Aorta (tissue), 5 donors: ENCODE measurements at places on chromosomes 5 and 9. TPM values are rescaled to one million over a fixed set of nuclear protein-coding genes. Genes with fewer than 3 reads are reported as not detected.
A peak's percentile ranks its signal among the peaks of the same experiment; 100 is the strongest.

CSF1R gene
- 35.3 TPM for total RNA-seq

PNPLA7 gene
- total RNA-seq, result 7.6 TPM

DNA sequence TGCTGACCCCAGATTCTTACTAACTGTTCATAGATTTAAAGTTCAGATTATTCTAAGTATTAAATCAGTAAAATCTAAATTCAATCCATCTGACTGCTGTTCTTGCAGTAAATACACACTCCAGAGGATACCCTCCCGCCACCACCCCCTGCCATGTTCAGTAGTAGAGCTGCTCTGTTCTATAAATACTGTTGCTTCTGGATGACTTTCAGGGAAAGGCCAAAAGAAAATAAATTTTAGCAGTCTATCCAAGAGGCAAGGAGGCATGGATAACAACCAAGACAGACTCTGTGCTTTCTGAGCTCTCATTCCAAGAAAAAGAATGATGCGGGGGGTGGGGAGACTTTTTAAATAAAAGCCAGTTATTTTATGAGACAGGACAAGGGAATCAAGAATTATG lies 115.1 kb downstream of the ADAMTS6 start:
- H3K4me1 ChIP-seq, result peaks cover 3% of the 10 kb centered on the region
- no peak overlapping the region for H3K27ac ChIP-seq
- H3K4me3 ChIP-seq, result no peak overlapping the region
- no peaks in the 10 kb centered on the region for H3K27me3 ChIP-seq
- H3K36me3 ChIP-seq, result no peaks in the 10 kb centered on the region

ARPC5L gene
- 24.4 TPM for total RNA-seq

COX7C gene
- 330 TPM for total RNA-seq

PCDHB12 gene
- total RNA-seq, result 5.7 TPM

DNA sequence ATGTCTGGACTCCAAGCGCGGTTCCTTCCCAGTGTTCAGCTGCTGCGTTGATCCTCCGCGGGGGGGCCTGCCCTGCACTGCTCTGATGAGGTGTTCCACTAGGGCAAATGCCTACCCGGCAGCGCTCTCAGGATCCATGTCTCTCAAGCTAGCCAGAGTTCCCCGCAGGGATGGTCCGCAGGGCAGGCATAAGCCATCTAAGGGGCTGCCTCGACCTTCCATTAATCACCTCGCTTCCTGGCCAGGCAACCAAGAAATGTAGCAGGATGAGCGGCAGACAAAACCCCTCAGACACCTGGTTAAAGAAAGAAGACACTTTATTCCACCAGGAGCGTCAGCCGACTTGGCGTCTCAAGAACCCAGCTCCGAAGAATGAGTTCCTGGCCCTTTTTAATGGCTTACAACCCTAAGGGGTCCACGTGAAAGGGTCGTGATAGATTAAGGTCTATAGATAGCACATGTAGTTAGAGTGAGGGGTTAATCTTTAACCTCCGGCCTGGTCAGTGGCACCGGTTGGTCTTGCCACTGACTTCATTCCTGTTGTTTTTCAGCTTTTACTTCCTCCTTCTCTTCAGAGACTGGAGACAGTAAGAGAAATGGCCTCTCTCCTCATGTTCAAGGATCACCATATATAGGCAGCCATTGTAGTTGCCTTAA lies 47.2 kb upstream of the COX7C start:
- no peaks in the 10 kb centered on the region for H3K36me3 ChIP-seq
- no peak overlapping the region for H3K4me3 ChIP-seq
- DNase-seq, result no peak
- no peaks in the 10 kb centered on the region for H3K27me3 ChIP-seq
- no peak overlapping the region for H3K27ac ChIP-seq
- H3K4me1 ChIP-seq, result no peaks in the 10 kb centered on the region

DNA sequence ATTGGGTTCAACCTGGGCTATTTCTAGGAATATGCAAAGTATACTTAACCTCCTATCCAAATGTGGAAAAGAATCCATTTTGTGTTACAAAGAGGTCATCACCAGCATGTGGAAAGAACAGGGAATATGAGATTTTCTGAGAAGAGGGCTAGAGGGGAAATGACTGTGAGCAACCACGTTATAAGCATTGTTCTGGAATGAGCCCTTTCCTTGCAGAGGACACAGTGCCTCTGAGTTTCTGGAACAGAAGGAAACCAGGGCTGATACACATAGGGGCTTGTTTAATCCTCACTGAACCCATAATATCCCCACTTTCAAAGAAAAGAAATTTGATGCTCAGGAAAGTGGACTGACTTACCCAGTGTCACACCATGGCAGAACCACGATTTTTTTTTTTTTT lies 53.0 kb downstream of the SFXN1 start:
- H3K4me1 ChIP-seq, result no peaks in the 10 kb centered on the region
- no peak overlapping the region for H3K4me3 ChIP-seq
- DNase-seq, result no peak
- no peaks in the 10 kb centered on the region for H3K27me3 ChIP-seq

GRCh38 chr9:17057729-17058128 lies 77.1 kb upstream of the CNTLN start:
- no peak overlapping the region for H3K27ac ChIP-seq
- H3K36me3 ChIP-seq, result no peaks in the 10 kb centered on the region
- no peaks in the 10 kb centered on the region for H3K27me3 ChIP-seq
- H3K4me3 ChIP-seq, result no peak overlapping the region
- H3K4me1 ChIP-seq, result no peaks in the 10 kb centered on the region

- no peak overlapping the region for H3K4me3 ChIP-seq
- H3K4me1 ChIP-seq, result no peaks in the 10 kb centered on the region
- no peaks in the 10 kb centered on the region for H3K27me3 ChIP-seq
Observed at GRCh38 chr9:75175395-75175794, 87.1 kb downstream of the OSTF1 start.

TESK1 gene
- total RNA-seq, result 58.2 TPM

- H3K27ac ChIP-seq, result no peak overlapping the region
- H3K36me3 ChIP-seq, result no peaks in the 10 kb centered on the region
- no peaks in the 10 kb centered on the region for H3K27me3 ChIP-seq
- H3K4me3 ChIP-seq, result no peak overlapping the region
Observed at GRCh38 chr9:12065050-12065449, 628.1 kb upstream of the TYRP1 start.

DNA sequence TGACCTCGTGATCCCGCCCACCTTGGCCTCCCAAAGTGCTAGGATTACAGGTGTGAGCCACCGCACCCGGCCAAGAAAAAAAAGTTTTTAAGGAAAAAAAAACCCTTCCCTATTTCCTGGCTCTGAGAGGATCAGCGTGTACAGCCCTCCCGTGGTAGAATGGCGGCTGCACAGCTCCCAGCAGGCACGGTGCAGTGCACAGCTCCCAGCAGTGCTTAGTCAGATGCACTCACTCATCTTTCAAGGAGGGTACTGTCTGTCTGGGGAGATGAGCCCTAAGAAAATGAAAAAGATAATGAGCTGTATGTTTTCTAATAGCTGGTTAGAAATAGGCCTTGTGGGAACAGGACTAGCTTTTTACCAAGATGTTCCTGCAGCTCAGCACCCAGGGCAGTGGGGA lies 36.7 kb upstream of the SLC2A8 start:
- H3K36me3 ChIP-seq, result no peaks in the 10 kb centered on the region
- peak overlapping the region; percentile 79 for H3K27ac ChIP-seq
- no peak overlapping the region for H3K4me3 ChIP-seq
- no peaks in the 10 kb centered on the region for H3K27me3 ChIP-seq
- no peaks in the 10 kb centered on the region for H3K4me1 ChIP-seq
- DNase-seq, result no peak

DNA sequence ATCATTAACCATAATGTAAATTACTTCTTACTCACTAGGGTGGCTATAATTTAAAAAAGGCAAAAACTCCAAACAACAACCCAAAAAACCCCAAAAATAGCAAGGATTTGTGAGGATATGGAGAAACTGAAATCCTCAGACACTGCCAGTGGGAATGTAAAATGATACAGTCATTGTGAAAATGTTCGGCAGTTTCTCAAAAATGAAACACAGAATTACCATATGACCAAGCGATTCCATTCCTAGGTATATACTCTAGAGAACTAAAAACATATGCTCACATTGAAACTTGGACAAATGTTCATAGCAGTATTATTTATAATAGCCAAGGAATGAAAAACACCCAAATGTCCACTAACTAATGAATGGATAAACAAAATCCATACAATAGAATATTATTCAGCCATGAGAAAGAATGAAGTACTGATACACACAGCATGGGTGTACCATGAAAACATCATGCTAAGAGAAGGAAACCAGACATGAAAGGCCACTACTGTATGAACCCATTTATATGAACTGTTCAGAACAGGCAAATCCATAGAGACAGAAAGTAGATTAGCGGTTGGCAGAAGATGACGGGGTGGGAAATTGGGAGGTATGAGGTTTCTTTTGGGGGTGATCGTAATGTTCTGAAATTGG lies 119.1 kb downstream of the MAPKAP1 start:
- H3K36me3 ChIP-seq, result no peaks in the 10 kb centered on the region
- no peaks in the 10 kb centered on the region for H3K27me3 ChIP-seq
- H3K4me1 ChIP-seq, result no peaks in the 10 kb centered on the region
- no peak overlapping the region for H3K4me3 ChIP-seq
- DNase-seq, result no peak
- H3K27ac ChIP-seq, result no peak overlapping the region

FLT4 gene
- total RNA-seq, result 22.1 TPM

DNA sequence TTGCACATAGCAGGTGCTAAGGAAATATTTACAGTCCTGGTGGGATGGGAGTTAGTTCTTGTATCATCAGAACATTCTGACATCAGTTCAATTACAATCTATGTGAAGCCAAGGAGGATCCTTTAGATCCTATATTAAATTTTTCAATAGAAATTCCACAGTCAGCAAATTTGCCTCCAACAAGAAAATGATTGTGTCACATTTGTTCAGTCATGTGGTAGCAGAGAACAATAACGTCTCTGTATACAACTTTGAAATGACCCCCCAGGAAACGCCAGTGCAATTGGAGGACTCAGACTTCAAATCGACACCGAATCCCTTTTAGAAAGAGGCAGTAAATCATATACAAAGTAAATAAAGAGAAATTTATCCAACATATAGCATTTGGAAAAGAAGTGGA lies 392.1 kb downstream of the DTWD2 start:
- no peaks in the 10 kb centered on the region for H3K36me3 ChIP-seq
- H3K27ac ChIP-seq, result no peak overlapping the region
- no peak overlapping the region for H3K4me3 ChIP-seq
- no peaks in the 10 kb centered on the region for H3K4me1 ChIP-seq
- no peaks in the 10 kb centered on the region for H3K27me3 ChIP-seq

DNA sequence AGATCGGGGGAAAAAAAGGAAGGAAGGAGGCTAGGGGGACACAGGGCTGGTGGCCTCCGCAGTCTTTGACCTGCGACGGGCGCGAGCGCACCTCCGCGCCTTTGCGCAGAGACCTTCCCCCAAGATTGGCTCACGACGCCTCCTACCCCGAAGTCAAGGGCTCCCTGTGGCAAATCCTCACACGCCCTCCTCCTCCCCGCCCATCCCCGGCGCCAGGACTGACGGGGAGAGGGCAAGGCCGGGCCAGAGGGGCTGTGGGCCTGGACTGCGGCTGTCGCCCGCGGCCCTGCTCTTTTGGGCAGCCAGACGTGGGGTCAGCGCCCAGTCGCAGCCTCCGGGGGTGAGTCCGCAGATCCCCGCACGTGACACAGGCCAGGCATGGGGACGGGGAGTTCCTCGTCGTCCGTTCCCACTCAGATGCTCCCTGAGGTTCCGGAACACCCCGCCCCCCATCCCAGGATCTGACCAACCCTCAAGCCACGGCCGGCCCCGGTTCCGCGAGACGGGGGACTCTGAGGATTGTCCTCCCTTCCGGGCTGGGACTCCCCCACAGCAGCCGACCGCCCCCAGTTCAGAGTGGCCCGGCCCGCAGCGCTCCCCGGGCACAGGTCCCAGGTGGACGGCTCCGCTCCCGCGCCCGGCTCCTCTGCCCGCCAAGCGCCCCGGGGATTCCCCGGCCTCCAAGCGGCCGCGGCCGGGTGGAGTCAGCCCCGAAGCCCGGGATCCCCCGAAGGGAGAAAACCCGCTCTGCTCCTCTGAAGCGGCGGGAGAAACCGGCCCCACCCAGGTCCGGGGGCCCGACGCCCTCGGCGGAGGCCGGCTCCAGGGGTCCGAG lies 543 bp upstream of the ANKRD33B start:
- H3K4me3 ChIP-seq, result peak overlapping the region; percentile 72
- no peaks in the 10 kb centered on the region for H3K27me3 ChIP-seq
- peak; percentile 83 for DNase-seq

GADD45G gene
- total RNA-seq, result 4.7 TPM

DNA sequence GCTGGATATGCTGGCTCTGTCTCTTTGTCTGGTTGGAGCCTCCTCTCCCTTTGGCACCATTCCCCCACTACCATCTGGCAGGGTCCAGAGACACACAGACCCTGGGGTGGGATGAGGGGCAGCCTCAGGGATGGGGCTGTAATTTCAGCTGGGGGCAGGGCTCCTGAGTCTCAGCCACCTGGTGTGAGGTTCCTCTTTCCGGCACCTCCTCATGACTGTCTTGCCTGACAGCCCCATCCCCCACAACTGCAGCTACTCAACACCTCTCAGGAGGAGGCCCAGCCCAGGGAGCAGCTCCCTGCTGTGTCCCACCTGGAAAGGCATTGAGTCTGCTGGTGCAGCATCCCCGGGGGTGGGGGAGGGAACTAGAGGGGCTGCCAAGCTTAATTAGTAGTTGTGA lies 11.7 kb upstream of the RPS14 start:
- H3K36me3 ChIP-seq, result no peaks in the 10 kb centered on the region
- H3K27me3 ChIP-seq, result no peaks in the 10 kb centered on the region
- H3K27ac ChIP-seq, result no peak overlapping the region
- H3K4me1 ChIP-seq, result no peaks in the 10 kb centered on the region
- H3K4me3 ChIP-seq, result no peak overlapping the region

GRCh38 chr9:4096121-4096520 lies 203.7 kb downstream of the GLIS3 start:
- H3K36me3 ChIP-seq, result no peaks in the 10 kb centered on the region
- DNase-seq, result no peak
- H3K4me3 ChIP-seq, result no peak overlapping the region
- no peaks in the 10 kb centered on the region for H3K27me3 ChIP-seq
- H3K27ac ChIP-seq, result no peak overlapping the region

DAPK1 gene
- 26.7 TPM for total RNA-seq

GRCh38 chr9:27967210-27967609 lies 393.9 kb upstream of the C9orf72 start:
- no peak overlapping the region for H3K27ac ChIP-seq
- no peaks in the 10 kb centered on the region for H3K36me3 ChIP-seq
- H3K4me1 ChIP-seq, result no peaks in the 10 kb centered on the region
- no peak overlapping the region for H3K4me3 ChIP-seq
